ENCODE measurements at places on chromosomes 7 and 10.

- DNase-seq, result no peak
Observed at GRCh38 chr7:51080216-51080615, 236.4 kb downstream of the COBL start.

DNA sequence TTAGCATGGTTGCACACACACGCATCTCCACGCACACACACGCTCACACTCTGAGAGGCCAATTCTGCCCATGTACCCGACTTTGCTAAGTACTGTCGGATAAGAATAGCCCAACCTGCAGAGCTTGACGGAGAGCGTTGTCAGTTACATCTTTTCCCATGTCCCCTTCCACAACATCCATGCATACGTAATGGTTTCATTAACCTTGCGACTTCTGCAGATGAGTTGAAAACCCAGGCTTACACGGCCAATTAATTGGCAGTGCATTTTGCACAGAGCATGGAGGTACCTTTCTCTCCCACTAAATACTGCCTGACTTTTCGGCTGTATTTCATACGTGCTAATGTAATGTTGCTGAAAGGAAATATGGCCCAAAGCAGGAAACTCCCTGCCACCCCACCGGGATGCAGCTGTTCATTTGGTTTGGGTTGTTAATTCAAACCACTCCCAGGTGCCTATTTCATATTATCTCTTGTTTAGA is 291.2 kb upstream of the HABP2 start:
- no peak for DNase-seq

DNA sequence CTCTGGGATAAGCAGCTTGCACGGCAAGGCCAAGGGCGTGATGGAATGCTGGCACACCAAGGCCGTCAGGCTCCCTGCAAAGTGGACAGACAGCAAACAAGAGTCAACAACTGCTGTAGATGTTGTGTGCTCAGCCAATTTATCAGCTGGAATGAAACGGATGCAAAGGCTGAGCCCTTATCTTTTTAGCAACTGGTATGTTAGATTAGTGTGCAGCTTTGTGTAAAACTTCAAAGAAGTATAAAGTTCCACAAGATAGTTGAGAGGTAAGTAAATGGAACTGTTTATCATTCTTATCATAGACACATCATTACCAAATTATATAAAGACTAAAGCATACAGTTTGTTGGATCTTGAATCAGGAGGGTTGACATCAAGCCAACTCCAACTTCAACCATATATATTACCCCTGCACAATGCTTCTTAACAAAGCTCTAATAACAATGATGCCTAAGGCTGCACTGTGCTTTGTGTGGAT is 289.0 kb downstream of the TNS3 start:
- no peak for DNase-seq

GRCh38 chr10:64210211-64210610 is 689.0 kb downstream of the REEP3 start:
- no peak for DNase-seq

DNA sequence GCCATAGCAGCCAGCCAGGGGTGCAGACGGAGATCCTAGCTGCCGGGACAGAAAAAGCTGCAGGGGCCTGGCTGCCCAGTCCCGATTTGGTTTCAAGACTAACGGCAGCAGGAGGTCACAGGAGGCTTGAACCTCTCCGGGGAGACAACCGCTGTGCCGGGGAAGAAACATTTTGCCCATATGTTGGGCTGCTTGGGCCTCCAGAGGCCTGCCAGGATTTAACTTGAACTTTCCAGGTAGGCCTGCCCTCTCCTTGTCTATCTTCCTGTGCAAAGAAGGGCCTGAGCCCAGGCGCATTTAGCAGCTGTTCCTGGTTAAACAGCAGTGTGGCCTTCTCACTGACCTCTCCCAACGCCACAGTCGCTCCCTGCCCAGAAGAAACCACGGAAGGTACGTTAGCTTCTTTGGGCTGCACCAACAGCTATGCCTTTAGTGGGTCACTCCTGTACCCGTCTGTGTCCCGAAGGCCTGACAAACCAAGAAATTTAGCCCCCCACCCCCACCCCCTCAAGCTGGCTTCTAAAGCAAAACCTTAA is 17.1 kb upstream of the PTF1A start:
- DNase-seq, result no peak

- DNase-seq, result no peak
Observed at GRCh38 chr10:95476469-95477174, 84.5 kb downstream of the SORBS1 start.

- DNase-seq, result no peak
Observed at GRCh38 chr10:63605197-63605967, 84.2 kb downstream of the REEP3 start.

GRCh38 chr10:106772957-106773356 is 391.5 kb downstream of the SORCS1 start:
- DNase-seq, result no peak

- no peak for DNase-seq
Observed at GRCh38 chr7:3397324-3397723, 96.3 kb downstream of the SDK1 start.

DNA sequence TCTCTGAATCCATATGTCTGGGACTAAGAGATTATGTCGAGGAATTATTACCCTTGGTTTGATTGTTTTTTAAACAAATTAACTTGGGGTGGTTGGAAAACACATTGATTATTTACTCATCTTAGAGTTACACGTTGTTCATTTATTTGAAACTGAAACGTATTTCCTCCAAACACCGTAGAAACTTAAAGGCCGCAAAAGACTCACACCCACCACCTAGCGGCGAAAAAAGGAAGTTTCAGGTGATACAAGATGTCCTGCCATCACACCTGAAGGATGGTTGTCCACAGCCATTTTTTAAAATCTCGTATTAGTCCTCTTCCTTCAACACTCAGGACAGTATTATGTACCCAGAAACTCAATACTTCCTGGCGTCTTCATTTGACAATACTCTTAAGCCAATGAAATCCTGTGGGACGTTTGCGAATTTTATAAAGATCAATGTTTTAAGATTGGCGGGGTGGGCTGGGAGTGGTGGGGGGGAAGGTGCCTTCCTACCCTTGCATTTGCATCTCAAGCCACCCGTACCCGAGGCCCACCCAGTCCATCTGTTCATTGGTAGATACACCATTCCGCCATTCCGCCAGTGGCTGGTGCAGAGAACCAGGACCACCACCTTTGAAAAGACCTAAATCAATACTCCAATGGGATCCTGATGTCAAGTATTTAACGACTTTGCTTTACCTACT is 1.4 kb upstream of the LCOR start:
- DNase-seq, result peak; percentile 89

DNA sequence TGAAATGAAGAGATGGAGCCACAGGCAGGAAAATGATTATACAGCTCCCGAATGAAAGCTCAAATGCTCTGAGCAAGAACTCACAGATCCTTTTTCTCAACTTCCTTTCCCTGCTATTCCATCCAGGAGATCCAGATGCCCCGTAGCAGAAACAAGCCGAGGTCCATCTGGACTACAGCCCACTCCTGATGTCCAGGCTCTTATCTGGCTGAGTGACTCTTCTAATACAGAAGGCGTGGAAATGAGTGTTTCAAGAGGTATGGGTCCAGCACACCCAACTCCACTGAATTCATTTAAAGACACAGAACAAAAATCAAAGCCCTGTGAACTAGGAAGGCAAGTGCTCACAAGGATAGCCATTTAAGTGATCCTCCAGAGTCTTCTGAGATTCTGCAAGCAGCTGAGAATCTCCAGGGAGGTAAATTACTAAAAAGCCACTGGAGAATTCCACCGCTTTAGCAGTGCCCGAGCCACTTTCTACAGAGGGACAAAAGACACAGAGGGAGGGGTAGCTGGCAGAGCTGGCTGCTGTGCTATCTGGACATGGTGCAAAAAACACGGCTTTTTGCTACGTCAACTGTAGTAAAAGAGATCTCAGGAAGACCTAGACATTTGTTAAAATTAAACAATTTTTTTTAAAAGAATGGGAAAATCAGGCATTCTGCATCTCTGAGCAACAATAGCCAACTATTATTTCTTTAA is 24.5 kb downstream of the FAM171A1 start:
- no peak for DNase-seq

- no peak for DNase-seq
Observed at GRCh38 chr10:11609492-11610093, 1.9 kb downstream of the USP6NL start.

- no peak for DNase-seq
Observed at GRCh38 chr7:33921216-33921938, 16.0 kb downstream of the BMPER start.

DNA sequence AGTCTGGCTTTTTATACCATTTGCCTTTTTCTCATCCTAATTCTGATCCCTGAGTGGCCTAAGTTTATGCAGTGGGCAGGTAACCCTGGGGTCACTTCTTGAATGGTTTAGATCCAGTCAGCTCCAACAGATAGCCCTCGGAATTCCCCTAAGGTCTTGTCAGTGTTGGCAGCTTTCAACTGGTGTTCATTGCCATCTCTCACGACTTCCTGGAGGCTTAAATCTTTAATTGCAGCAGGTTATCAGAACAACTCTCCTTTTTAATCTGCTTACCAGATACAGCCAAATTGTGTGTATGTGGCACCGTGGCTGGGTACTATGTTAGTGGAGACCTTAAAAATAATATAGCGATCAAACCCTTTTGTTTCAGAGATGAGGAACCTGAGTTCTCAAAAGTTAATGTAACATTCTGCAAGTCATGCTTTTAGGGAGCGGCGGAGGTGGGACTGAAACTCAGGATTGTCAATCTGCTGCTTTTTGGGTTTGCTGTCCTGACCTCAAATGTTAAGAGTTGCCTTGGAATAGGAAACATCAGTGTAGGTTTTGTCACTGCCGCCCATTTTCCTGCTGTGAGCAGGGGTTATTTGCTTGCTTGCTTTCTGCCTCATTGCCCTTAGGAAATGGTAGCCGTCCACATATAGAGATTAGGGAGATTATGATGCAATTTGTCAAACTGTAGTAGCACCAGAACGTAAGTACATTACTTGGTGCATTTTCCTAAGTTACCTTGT is 818 bp downstream of the DLD start:
- DNase-seq, result peak; percentile 56

- DNase-seq, result no peak
Observed at GRCh38 chr7:48933549-48934085, 9.3 kb downstream of the CDC14C start.

Data from CD4-positive, alpha-beta T cell treated with Interleukin-1 beta for 1 hour (primary cell).